ENCODE measurements at places on chromosomes 3 and 15.
A peak's percentile ranks its signal among the peaks of the same experiment; 100 is the strongest.

- DNase-seq, result no peak
Measured at GRCh38 chr3:141258973-141259372, 27.3 kb downstream of the PXYLP1 start.

DNA sequence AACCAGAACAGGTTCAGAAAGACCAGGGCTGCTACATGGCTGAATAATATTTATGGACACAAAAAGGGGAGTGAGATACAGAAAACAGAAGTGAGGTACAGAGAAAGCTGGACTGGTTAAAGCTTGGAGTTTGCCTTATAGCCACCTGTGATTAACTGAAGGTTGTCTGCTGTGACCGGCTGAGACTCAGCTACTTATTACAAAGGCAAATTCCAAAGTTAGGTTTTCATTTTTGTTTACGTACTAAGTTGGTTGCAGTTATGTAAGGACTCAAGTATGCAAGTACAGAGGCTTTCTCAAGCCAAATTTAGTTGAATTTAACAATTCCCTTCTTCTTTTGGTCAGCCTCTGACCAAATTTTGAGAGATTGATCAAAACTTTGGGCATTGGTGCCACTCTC lies 264.6 kb downstream of the THSD4 start:
- no peak for DNase-seq

DNA sequence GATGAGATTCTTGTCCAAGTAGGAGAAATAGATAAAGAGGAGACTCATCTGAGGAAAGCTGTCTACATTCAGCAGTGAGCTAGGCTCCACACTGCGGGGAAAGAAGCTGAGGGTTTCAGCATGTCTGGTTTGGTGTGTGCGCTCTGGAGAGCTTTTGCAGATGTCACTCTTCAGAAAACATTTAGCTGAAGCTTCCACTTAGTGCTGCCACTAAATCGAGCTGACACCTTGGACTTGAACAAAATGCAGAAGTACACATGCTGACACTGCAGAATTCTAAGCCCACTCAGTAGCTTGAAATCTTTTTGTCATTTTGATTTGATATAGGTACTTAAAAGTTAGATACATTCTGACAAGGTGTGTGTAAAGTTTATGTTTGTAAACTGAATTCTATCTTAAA lies 32.3 kb upstream of the CRTC3 start:
- DNase-seq, result no peak

GRCh38 chr3:11185564-11186317 lies 31.4 kb downstream of the HRH1 start:
- no peak for DNase-seq

DNA sequence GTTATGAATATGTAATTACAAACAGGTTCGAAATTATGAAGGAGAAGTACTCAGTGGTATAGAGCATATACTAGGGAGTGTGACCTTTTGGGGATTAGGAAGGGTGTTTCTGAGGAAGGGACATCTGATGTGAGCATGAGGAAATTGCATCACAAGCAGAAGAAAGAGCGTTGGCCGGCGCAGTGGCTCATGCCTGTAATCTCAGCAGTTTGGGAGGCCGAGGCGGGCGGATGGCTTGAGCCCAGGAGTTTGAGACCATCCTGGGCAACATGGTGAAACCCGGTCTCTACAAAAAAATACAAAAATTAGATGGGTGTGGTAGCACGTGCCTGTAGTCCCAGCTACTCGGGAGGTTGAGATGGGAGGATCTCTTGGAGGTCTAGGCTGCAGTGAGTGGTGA lies 6.9 kb downstream of the CMTM7 start:
- no peak for DNase-seq

DNA sequence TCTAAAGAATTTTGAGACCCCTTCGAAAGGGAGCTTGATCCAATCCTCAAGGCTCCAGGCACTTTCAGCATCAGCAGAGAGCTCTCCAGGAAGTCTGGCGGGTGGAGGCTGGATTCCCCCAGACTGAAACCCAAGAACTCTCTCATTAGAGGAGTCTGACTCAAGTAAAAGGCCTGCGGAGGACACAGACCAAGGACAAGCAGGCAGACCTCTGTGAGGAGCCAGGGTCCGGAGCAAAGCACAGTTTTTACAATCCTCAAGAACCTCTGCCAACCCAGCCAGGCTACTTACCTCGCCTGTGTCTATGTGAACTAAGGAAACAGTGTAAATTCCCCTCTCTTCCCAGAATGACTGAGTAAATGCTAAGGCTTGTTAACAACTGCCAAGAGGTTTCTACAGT lies 86.2 kb downstream of the FBN1 start:
- DNase-seq, result no peak

DNA sequence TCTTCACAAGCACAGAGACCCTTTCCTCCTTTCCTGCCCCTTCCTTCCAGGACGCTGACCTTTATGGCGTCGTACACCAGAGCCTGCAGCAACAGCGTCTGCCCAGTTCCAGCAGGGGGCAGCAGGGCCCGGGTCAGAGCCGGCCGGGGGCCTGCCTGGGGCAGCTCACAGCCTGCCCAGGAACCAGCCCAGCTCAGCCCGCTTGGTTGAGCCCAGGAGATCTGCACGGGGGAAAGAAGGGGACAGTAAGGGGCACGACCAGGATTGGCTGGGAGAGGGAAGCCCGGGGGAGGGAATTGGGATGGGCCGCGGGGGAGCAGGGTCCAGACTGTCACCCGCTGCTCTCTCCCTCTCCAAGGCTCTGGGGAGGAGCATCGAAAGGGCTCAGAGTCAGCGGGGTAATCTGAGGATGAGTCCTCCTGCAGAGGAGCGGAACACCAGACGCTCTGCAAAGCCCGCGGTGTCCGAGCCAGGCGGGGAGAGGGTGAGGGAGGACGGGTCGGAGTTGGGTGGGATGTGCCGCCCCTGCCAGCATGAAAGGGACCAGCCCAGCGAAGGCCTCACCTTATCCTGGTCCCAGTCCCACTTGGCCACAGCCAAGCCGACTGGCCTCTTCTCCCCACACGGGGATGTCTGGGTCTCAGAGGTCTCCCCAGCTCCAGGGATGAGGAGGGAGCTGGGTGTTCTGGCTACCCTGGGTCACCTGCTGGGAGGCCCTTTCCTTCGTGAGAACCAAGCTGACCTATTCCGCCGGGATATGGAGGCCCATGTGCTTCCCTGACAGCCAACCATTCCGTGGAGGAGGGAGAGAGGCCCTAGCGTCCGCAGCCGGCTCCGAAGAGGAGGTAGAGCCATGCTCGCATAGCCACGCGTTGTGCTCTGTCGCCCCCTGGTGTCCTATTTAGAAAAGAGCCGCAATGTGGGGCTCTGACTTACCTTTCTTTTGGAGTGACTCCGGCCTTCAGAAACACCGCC lies 7.4 kb upstream of the IGDCC3 start:
- peak; percentile 95 for DNase-seq
